ENCODE measurements at places on chromosomes 3 and 15. TPM values are rescaled to one million over a fixed set of nuclear protein-coding genes. Genes with fewer than 3 reads are reported as not detected.

ENTPD3 gene
- not detected for polyA plus RNA-seq

CCR1 gene
- 0.12 TPM for polyA plus RNA-seq

RAB43 gene
- polyA plus RNA-seq = 4.7 TPM

C3orf85 gene
- polyA plus RNA-seq = not detected

ATP13A3 gene
- 5.4 TPM for polyA plus RNA-seq

TNNC1 gene
- polyA plus RNA-seq = not detected

TGM4 gene
- 0.23 TPM for polyA plus RNA-seq
